Stimulated activated CD8-positive, alpha-beta memory T cell treated with anti-CD3 and anti-CD28 coated beads, Interleukin-4, amount 100 ng/mL, for 1 hour (primary cell): ENCODE measurements at places on chromosomes 7 and 10.

DNA sequence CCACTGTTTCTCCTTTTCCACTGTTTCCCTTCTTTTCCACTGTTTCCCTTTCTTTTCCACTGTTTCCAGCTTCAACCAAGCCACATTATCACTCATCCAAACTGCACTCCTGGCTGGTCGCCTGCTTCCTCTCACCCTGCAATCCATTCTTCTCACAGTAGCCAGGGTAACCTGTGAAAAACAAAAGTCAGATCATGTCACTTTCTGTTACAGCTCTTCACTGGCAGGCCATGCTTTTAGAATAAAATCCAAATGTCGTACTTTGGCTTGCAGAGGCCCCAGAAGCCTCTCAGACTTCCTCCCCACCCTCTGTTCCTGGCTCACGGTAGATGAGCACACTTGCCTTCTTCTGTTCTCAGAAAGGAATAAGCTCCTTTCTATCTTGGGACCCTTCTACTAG, 33.9 kb downstream of the STARD3NL start:
- no peak for DNase-seq

GRCh38 chr7:135886345-135887132, 90.6 kb downstream of the MTPN start:
- no peak for DNase-seq

DNA sequence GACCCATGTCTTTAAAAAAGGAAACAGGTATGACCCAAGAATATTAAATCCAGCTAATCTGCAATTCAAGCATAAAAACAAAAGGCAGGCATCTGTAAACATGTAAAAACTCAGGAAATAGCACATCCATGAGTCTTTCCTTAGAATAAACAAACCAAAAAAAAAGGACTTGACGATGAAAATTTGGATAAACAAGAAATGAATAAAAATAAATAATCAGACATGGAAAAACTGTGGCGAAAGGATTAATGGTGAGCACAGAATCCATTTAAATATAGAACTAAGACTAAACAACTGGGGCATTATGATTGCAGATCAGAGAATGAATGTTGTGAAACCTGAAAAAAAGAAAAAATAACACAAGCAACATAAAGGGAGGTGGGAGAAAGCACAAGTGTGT, 170.1 kb downstream of the DOCK4 start:
- DNase-seq = no peak

DNA sequence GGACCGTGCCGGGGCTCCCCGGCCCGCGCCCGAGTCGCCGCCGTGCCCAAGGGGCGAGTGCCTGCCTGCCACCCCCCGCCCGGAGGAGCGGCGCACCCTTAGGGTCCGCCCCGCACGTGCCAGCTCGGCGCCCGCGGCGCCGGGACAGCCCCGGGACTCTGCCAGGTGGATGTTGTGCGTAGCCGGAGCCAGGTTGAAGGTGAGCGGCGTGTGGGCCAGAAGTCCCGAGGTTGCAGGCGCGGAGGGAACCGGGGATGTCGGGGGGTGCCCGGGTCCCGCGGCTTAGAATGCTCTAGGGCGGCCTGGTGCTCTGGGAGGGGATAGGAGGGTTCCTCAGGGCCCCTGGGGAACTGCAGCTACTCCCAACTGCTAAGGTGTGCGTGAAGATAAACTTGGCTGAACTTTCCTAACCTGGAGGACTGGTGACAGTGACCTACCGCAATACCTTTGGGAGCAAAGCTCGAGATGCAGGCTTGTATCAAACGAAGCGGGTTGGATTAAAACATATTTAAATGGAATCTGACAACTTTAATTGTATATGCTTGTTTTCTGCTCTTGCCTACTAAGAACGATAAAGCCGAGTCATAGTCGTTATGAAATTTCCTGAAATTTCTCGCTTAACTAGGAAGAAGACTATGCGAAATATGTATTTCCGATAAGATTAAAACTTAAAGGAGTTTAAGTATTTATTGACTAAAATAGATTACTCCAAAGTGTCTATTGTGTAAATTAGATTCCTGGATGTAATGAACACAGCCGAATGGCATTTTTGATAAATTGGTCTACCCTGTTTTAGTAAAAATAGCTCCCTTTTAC, at the start of gene CUX1:
Gene CUX1, plus strand, starts transcription at position 156 of the 816 bp plus-strand sequence. Its CDS starts 14 bp downstream, at position 170.
- DNase-seq = no peak

GRCh38 chr10:15759265-15759664, 39.5 kb upstream of the ITGA8 start:
- DNase-seq = no peak

GRCh38 chr10:93992400-93993030, 1.2 kb upstream of the PLCE1 start:
- DNase-seq = no peak

GRCh38 chr10:517241-517830, 172.1 kb downstream of the DIP2C start:
- DNase-seq = no peak

GRCh38 chr7:42494736-42495135, 257.7 kb upstream of the GLI3 start:
- no peak for DNase-seq

DNA sequence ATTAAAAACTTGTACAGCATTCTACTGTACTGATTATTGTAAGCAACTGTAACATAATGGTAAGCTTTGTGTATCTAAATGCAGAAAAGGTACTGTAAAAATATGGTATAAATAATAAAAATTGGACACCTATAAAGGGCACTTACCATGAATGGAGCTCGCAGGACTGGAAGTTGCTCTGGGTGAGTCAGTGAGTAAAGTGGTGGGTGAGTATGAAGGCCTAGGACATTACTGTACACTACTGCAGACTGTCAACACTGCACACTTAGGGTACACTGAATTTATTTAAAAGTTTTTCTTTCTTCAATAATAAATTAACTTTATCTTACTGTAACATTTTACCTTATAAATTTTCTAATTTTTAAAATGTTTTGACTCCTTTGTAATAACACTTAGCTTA, 118.6 kb upstream of the ASAH2 start:
- DNase-seq = no peak

DNA sequence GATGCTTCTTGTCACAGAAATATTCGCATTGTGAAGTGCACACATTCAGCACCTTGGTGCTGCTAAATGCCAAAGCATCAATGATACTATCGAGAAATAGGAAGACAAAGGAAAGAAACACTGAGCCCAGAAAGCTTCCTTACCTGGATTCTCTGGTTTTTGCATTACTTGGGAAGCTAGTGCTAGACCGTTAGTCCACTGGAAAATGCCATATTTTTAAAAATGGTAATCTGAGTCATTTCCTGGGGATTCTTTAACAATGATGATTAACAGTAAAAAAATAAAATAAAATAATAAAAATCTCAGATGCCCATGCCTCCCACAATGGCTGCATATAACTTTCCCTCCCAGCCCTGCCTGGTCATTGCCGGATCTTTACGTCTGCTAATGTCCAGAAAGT, 420.1 kb upstream of the MGMT start:
- no peak for DNase-seq

DNA sequence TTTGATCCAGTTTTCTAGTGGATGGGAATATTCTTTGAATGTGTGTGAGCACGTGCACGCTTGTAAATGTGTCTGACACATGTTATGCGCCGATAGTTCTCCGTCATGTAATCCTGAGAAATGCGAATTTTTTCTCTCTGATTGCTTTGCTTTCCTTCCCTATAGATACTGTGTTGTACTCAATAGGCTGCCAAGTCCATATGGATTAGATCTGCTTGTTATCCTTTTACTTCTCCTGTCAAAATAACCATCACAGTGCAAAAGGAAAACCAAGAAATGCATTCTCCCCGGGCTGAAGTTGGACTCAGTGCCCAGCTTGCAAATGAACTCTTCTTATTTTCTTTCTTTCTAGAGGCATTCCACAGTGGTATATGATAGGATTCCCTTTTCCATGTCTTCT, 131.9 kb downstream of the KIAA1217 start:
- no peak for DNase-seq

- DNase-seq = no peak
Observed at GRCh38 chr10:88661018-88661417, 3.2 kb upstream of the LIPF start.

GRCh38 chr7:22252936-22253536, 103.9 kb downstream of the RAPGEF5 start:
- no peak for DNase-seq

DNA sequence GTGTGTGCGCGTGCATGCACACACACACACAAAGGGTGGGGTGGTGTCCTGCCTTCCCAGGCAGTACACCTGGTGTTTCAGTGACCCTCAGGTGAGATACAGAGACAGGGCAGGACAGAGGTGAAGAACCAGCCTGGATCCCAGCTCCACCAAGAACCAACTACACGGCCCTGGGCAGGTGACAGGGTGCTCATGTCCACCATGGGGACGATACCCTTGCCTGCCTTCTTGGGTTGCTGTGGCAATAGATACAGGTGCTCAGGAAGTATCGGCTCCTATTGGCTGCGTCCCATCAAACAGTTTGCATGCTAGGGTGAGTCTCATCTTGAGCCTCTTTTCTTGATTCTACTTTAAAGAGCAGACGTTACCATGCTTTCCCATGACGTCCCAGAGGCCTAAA, 33.7 kb upstream of the CXCL12 start:
- no peak for DNase-seq

DNA sequence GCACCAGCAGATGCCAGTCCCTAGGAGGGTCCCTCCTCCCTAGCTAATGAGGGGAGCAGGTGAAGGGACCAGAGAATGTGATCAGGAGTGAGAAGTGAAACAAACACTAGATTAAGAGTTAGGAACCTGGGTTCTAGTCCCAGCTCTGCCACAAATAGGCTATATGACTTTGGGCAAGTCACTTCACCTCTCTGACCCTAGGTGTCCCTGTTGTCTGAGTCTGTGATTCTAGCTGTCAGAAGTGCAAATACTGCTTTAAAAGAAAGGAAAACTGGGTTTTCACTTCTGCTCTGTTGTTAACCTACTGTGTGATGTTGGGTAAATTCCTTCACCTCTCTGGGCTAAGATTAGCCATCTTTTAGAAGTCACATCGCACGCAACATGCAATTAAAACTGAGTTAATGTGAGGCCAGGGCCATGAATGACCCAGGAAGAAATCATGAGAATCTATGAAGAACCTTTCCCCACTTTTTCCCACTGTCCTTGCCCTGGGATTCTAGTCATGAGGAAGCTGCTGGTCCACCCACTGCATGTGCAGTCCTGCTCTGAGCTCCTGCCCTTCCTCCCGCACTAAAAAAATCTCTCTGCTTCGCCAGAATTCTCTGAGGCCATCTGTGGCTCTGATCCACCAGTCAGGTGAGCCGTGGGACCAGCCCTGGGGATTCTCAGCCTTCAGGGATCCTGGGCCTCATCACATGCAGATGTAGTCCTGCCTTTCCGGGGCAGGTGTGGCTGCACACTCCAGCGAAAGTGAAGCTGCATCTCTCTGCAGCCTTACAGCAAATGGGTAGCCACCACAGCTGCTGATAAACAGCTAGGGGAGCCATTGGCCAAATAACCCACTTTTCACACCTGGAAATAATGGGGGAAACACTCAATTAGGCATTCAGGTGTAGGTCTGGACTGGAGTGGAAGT, 181.7 kb downstream of the PLXNA4 start:
- DNase-seq = no peak

DNA sequence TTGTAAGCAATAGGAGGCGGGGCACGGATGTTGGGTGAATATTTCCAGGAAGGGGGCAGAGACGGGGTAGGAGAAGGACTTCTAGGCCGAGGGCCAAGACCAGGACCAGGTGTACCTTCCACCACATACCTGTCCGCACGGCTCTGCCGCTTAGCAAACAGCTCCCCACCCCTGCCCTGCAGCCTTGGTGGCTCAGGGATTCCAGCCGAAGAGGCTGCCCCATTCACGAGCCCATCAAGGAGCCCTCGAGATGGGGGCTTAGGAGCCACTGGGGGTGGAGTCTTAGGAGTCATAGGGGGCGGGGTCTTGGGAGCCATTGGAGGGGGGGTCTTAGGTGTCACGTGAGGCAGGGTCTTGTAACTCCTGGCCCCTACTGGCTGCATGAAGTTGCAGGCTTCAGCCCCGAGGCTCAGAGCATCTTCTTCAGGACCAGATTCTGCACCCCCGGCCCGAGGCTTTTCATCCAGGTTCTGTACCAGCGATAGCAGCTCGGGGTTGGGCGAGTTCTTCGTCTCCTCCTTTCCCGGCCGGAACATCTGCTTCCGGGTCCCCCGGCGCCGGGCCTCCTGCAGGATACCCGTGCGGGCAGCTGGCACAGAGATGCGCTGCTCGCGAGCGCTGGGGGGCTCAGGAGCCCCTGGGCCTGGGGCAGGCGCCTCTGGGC, 6.1 kb upstream of the MYOZ1 start:
- DNase-seq = no peak

DNA sequence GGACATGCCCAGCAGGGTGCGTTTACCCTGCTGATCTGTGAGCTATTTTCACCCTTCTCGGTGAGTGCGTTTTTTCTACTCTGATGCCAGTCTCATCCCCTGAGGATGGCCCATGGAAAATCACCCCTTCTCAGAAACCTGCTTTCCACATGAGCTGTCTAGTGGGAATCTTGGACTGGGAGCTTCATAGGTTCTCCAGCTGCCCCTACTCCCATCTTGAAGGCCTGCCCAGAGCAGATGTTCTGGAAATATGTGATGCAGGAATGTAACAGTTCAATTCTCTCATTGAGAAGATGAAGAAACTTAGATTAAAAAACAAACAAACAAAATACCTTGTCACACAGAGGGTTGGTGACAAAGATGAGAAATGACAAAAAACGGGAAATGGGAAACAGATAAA, 146.9 kb upstream of the RAB11FIP2 start:
- DNase-seq = no peak

GRCh38 chr7:27202018-27202861, 2.3 kb upstream of the HOXA13 start:
- no peak for DNase-seq
